Activated T-cell treated with anti-CD3 and anti-CD28 coated beads for 48 hours (primary cell): ENCODE measurements at places on chromosomes 6 and 20.

GRCh38 chr20:39048000-39048696 is 86.0 kb downstream of the DHX35 start:
- DNase-seq = peak; percentile 64

DNA sequence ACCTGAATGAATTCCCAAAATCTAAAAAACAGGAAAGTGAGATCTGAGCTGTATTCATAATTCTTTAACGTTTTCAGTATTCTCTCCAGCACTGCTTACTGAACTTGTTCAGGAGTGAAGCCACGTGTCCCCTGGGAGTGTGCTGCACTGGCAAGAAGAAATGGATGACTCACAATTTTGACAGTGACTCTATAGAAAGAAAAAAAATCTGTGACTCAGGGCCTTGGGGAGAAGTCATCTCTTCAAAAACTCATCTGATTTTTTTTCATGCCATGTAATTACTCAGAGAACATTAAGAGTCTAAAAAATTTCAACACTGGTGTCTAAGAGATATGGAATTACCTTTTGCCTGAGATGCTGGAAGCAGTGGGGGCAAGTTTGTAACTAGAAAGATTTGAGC is 39.7 kb downstream of the ANKEF1 start:
- DNase-seq = no peak

- DNase-seq = no peak
Observed at GRCh38 chr20:17648791-17649730, 33.0 kb downstream of the RRBP1 start.

DNA sequence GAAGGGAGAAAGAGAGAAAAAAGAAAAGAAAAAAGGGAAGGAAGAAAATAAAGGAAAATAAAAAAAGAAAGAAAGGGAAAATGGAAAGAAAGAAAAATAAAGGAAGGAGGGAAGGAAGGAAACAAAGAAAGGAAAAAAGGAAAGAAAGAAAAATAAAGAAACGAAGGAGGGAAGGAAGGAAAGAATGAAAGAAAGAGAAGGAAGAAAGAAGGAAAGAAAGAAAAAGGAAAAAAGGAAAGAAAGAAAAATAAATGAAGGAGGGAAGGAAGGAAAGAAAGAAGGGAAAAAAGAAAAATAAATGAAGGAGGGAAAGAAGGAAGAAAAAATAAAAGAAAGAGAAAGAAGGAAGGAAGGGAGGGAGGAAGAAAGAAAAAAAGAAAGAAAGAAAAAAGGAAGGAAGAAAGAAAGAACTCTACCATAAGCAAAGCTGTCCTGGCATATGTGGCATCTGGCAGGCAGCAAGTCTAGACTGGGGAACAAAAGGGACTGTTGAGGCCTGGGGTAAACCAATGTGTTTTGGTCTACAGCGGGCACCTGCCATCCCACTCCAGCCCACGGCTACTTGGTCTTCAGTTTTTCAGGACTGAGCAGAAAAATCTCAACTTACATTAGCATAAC is 86.9 kb downstream of the TFAP2C start:
- DNase-seq = no peak

DNA sequence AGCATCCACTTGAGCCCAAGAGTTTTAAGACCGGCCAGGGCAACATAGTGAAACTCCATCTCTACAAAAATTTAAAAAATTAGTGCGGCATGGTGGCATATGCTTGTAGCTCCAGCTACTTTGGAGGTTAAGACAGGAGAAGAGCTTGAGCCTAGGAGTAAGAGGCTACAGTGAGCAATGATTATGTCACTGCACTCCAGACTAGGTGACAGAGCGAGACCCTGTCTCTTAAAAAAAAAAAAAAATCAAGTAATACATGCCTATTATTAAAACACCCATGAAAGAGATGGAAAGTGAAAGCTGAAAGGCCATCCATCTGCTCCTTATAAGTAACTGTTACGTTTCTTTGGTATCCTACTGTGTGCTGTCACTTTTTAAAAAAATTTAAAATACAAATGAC is 66.4 kb downstream of the FKBP5 start:
- DNase-seq = no peak

DNA sequence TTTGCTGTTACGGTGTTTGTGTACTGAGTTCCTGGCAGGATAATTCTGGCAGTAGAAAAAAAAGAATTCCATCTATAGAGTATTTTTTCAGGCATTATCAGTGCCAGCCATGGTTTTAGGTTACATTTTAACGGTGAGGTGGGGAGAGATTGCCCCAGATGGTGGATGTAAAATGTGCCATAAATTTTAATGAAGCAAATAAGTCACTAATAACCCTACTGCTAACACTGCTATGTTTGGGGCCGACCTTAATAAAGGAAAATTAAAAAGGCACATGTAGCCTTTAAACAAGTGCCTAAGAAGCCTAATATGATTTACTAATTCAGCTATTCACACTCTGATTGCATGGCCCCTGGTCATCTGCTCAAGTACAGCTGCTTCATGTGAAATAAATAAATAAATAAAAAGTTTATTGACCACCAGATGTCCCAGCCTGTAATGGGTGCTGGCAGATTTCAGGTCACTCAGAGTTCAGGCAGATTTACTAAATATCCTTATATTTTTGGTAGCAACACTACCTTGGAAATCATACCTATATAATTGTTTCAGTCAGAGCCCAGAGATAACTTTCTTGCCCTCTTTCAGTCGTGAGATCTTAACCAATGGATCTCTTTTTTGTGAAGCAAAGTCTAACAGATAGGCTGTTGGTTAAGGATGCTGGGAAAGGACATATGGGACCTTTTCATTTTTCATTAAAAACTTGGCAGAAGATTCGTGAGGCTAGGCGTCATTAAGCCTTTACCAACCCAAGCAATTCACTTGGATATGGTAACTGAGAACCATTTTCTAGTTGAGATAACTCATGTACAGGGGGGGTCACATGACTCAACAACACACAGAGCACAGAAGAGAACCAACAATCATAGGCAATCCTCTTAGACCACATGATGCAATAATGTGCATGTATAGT is 495.0 kb upstream of the NRSN1 start:
- DNase-seq = no peak

DNA sequence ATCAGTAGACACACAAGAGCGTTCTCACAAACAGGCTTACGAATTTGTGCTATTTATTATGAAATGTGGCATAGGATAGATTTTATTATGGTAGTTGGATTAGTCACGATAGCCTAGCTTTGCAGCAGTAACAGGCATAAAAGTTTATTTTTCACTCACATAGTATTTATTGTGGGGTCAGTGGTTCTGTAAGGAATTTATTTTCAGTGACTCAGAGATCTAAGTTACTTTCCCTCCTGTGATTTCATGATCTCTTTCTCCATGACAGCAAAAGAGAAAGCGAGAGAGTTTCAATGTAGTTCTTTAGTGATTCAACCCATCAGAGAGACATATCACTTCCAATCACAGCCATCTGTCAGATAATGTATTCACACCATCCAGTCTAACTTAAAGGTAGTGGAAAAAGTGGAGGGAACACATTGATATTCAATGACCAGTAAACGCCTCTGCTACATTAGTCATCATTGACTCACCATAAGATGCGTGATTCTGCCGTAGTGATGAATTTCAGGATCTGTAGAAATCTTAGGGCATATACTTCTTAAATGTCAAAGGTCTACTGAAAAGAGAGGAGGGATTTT is 605.5 kb downstream of the HDGFL1 start:
- DNase-seq = no peak

DNA sequence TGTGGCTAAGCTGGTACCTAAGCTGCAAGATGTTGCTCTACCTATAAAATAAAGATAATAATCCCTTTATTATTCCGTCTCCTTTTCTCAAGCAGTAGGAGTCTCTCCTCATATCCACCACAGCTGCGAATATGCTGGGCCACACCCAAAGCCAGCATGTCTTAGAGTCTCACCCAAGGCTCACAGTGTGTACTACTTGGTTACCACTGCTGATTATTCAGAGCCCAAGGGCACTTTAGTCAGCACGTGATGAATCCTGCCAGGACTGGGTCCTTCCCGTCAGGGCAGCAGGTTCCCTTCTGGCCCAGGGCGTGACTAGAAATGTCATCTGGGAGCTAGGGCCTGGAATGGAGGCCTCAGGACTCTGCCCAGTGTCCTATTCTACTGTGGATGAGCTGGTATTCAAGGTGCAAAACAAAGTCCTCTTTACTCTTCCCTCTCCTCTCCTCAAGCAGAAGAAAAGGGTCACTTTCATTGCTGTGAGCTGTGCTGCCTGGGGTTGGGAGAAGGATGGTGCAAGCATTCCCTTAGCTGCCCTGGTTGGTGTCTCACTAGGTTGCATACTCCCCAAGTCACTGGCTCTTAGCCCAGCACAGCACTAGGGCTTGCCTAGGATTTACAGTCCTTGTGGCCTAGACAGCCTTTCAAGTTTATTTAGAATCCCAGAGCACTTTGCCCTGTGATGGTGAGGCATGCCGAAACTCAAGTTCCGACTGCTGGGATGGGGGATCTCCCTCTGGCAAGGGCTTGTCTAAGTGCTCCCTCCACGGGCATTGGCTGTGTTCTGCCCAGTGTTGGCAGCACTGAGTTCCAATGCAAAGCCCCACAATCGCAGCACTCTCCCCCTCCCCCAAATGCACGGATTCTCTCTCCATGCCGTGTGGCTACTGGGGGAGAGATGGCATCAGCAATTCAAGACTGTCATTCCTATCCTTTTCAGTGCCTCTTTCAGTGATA is 320.2 kb downstream of the BTBD9 start:
- no peak for DNase-seq

DNA sequence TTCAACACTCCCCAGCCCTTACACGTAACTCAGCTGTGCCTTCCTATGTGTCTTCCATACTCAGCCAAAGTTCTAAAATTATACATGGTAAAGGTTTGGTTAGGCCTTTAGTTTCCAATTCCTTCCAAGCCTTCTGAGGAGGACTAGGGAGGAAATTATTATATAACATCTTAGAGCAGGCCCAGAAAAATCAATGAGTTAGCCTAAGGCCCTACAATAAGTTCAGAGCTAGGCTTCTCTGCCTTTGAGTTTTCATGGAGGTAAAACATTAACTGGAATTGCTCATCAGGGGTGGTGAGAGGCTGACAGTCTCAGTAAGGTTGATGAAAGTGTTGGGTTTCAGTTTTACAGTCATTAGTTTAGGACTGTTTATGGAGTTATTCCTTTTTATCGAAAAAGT is 286.0 kb downstream of the ADGB start:
- DNase-seq = no peak

DNA sequence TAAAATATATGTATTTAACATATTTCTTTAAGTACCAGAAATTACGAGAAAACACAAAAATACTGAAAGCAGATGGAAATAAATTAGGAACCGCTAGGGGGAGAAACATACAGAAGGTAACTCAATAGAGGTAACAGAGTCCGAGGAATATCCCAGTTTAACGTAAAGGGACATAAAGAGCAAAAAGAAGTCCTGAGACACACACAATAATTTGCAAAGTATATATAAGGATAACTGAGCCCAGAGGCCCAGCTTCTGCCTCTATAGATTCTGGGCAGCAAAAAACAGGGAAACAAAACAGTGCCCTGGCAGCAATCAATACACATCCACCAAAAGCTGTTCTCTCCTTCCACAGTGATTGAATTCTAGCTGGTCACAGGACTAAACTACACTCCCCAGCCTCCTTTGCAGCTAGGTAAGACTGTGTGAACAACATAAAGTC is 15.1 kb downstream of the TBC1D32 start:
- DNase-seq = no peak

- DNase-seq = no peak
Observed at GRCh38 chr20:6178537-6178936, 55.7 kb upstream of the FERMT1 start.

GRCh38 chr6:2884804-2885203 is 18.3 kb downstream of the SERPINB9 start:
- no peak for DNase-seq

DNA sequence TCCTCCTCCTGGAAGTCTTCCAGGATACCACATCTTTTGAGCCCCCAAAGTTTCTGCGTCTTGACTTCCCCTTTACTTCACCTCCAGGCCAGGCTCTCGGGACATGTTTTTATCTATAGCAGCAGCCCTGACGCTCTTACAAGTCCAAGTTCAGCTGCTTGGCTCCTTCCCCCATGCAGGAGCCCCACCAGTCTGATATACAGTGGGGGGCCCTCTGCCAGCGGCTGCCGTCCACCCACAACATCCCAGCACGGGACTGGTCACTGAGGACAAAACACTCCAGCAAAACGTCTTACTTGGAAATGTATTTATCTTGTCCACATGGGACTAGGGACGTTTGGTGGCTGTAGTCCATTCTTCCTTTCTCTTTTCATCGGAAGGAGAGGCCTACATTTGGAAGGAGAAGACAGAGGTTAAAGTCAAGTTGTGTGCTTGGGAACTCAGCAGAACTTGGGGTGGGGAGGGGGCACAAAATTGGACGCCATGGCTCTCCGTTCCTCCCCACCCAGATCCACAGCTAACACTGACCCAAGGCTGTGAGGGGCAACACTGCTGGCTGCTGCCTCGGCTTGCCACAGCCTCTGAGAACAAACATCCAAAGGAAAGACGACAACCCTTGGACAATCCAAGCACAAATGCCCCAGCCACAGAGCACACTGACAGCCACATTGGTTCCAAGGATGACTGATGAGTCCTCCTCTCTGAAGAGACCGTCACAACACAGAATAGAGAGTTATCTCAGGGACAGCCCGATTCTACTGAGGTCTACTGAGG is 79.2 kb downstream of the PRND start:
- DNase-seq = no peak

DNA sequence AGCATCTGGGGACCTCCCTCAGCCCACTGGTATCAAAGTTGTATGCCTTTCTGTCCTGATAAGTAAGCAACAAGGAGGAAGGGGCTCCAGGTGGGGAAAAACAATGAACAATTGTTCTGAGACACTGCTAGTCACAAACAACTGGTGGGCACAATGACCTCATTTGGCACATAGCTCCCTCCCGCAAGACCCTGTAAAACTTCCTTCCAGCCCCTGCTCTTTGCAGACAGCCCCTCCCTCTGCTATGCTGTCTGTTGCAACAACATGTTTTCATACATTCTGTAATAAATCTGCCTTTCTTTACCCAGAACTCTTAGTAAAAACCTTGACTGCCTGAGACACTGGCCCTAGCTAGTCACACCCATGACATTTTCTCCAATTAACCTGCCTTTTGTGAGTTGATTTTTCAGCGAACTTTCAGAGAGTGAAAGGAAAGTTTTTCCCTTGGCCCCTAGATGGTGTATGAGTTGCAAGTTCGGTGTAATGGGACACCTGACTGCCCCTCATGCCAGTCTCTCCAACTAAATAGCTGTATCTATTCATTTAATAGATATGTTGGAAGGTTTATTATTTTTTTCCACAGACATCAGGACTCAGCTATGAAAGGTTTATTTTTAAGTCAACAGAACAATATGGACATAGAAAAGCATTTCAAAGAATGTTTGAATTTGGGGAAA is 142.3 kb upstream of the SLC22A16 start:
- no peak for DNase-seq

DNA sequence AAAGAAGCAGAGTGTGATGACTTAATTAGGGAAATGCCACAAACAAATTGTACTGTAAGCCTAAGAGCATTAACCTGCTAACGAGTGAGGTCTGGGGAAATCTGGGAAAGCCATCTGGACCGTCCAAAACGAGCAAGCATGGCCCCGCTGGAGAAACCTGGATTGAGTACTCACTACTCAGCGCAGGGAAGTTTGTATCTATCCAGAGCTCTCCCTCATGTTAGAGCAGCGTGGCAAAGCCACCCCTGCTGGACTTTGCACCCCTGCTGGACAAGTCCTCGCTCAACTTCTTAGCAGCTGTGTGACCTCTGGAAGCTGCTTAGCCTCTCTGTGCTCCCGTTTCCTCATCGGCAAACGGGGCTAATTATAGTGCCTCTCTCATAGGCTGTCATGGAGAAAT is 37.3 kb downstream of the PSMG4 start:
- no peak for DNase-seq

GRCh38 chr20:4637081-4637797 is 84.5 kb upstream of the PRND start:
- DNase-seq = no peak

- no peak for DNase-seq
Observed at GRCh38 chr6:101722991-101723579, 329.6 kb downstream of the GRIK2 start.
